ENCODE measurements at places on chromosomes 7 and 10.

DNA sequence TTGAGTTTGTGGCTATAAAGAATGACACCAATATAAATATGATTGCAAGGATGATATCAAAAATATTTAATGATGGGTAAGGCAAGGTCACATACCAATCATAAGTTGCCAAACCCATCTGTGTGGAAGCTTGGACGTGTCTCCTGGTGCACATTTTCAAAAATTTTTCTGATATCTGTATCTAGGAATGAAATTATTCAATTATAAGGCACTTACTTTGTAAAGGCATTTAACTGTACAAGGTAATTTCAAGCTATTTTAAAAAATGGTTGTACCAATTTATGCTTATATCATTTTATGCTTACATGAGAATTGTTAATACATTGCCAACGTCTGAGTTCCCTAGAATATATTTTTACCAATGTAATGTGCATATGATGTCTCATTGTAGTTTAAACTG is 306.4 kb upstream of the CACNA2D1 start:
- no peak for DNase-seq

GRCh38 chr10:74213571-74214162 is 62.6 kb downstream of the ADK start:
- DNase-seq = no peak

- no peak for DNase-seq
Measured at GRCh38 chr7:115471891-115472290, 550.0 kb downstream of the MDFIC start.

DNA sequence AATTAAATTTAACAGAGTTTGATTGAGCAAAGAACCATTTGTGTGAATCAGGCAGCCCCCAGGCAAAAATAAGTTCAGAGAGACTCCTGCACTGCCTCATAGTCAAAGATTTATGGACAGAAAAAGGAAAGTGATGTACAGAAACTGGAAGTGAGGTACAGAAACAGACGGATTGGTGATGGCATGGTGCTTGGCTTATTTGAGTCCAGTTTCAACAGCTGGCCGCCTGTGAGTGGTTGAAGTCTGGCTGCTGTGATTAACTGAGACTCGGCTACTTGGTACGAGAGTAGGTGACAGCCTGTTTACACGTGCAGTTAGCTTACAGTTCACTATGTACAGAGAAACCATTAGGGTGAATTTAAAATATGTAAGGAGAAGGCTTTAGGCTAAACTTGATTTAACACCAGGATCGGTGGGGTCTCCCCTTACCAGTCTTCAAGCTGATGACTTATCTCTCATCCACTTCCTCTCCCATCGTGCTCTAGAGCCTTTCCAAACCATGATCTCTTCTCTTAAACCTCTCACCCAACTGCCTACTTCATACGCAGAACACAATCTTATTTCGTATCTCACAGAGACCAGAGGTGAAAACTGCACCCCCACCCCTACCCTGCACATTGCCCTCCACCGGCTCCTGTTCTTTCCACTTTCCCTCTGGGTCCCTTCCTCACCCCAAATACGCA is 5.0 kb upstream of the MSMB start:
- no peak for DNase-seq

GRCh38 chr7:105306298-105306748 is 82.4 kb downstream of the SRPK2 start:
- DNase-seq = no peak

GRCh38 chr10:22607261-22607660 is 107.1 kb downstream of the PIP4K2A start:
- DNase-seq = no peak

GRCh38 chr10:93436591-93437085 is 45.5 kb downstream of the MYOF start:
- no peak for DNase-seq

DNA sequence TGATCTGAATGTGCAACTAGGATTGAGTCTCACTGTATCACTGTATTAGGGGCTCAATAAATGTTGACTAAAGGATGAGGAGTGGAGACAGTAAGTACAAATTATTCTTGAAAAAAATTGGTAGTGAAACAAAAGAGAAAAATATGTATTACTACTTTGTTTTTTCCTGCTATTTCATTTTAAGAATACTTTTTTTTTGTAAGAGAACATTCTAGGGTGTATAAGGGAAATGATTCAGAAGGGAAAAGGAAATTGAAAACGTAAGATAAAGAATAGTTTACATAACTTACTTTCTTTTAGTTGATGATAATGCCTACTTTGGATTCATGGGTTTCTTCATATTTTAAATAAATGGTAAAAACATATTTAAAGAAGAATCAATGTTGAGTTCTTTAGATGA is 9.6 kb downstream of the CAPZA2 start:
- DNase-seq = no peak

Data from stimulated activated CD4-positive, alpha-beta T cell treated with anti-CD3 and anti-CD28 coated beads, Interleukin-12 subunit alpha, Interleukin-12 subunit beta, amount 100 ng/mL, for 48 hours (primary cell).